ENCODE measurements at places on chromosomes 6 and 20.

DNA sequence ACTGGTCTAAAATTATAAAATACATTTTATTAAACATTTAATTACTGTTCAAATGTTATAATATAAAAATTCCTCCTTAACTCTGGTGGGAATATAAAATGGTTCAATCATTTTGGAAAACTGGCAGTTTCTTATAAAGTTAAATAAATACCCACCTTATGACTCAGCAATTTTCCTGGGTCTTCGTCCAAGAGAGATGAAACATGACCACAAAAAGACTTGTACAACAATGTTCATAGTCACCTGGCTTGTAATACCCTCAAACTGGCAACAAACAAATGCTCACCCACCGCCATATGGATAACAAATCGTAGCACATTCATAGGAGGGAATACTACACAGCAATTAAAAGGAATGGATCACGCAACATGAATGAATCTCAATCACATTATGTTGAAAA, 66.0 kb upstream of the RIN2 start:
- no peak for DNase-seq

DNA sequence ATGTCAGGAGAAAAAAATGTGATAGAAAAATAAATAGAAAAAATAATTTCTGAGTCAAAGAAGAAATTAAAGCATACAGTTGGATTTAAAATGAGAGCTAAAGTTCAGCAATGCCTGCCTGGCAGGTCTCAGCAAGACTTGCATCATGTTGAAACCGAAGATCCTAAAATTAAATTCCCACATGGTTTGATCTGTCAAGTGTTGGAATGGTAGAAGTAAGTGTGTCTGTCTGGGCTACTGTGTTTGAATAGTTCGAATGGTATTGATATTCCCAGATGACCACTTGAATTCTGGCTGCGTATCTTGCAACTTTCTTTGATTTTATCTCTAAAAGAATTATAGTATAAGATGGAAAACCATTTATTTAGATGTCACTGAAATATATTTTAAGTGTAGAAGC, 1349.6 kb downstream of the EPHA7 start:
- DNase-seq = no peak

DNA sequence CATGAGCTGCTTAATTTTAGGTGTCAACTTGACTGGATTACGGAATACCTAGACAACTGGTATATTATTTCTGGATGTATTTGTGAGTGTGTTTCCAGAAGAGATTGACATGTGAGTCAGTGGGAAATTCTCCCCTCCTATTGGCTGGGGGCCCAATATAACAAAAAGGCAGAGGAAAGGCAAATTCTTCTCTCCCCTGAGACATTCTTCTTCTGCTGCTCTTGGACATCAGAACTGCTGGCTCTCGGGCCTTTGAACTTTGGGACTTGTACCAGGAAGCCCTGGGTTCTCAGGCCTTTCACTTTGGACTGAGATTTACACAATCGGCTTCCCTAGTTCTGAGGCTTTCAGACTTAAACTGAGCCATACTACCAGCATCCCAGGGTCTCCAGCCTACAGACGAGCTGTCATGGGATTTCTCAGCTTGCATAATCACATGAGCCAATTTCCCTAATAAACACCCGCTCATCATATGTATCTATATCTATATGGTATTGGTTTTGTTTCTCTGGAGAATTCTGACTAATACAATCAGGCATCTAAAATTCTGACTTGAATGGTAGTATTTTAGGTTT, 7.6 kb upstream of the BTN3A3 start:
- DNase-seq = no peak

- no peak for DNase-seq
Observed at GRCh38 chr20:46062151-46062550, 27.6 kb downstream of the NCOA5 start.

- no peak for DNase-seq
Observed at GRCh38 chr6:157459327-157459726, 78.3 kb downstream of the ZDHHC14 start.

DNA sequence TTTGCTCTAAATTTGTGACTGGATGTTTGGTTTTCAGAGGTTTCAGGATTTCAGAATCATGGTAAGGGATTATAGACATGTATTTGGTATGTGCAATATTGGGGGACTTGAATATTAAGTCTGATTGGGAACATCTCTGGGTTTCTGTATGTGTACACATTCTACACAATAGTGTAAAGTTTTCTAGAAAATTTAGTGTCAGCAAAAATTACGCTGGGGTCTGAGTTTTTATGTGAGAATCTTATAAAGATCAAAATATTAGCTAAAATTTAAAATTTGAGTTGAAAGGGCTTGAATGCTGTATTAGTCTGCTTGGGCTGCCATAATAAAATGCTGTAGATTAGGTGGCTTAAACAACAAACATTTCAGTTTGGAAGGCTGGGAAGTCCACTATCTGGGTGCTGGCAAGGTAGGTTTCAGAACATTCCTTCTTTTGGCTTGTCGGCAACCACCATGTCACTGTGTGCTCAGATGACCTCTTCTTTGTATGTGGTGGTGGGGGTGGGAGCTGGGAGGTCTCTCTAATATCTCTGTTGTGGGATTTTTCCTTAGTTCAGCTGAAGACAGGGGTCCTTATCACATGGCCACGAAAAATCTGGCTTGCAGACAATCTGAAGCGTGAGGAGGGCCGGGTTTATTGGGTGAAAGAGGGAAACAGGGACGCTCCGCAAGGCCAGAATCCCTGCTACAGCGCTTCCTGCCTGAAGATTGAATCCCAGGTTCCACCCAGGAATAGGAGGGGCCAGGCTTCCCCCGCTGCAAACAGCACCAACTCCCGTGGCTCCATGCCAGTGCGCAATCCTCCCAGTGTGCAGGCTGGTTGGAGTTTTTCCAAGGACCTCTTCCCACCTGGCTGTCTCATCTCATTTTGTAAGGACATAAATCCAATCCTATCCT, 299.7 kb downstream of the PLCB1 start:
- DNase-seq = no peak

DNA sequence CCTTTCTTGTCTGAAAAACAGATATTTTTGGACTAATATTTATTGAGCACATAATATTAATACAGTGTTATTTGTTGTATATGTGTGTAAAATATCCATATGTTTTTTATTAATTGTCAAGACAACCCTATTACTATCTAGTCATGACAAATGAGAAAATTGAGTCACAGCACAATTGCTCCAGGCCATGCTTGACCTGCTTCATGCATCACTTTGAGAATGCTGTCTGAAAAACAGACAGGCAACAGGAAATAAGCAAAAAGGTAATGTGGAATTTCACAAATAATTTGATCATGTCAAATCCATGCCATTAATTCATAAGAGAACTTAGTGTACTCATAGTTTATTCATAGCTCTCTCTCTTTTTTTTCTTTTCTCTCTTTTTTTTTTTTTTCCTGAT, 246.5 kb downstream of the RIMS1 start:
- DNase-seq = no peak

- DNase-seq = no peak
Observed at GRCh38 chr6:170555305-170555704, 1.1 kb downstream of the TBP start.

- no peak for DNase-seq
Observed at GRCh38 chr20:3014179-3014578, 29.2 kb upstream of the GNRH2 start.

DNA sequence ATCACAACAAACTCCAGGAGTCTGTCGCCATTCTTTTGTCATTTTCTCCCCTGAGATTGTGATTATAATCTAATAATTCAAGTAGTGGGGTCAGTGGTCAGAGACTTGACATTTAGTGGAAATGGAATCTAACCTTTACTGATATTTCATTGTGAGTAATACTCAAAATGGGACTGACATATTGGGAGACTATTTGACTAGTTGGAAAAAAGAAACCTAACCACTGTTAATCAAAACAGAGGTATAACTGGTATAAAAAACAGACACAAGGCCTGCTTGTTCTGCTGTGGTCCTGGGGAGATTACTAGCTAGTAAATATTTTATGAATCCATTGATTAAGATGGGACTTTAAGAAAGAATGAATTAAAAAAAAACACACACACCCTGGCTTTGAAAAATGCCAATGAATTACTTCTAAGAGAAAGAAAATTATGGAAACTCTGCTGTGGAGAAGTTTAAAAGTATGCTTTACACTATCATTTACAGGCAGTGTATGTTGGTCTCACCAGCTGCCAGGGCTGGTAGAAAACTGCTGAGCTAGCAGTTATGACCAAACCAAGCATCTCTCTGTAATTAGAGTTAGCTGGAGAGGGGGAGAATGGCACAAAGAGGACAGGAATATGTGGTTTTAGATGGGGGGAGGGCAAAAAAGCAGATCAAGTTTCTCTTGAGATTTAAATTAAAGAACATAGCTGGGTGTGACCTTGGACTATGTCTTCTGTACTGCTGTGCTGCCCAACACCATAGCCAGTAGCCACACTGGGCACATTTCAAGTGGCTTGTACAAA, 103.7 kb downstream of the FYN start:
- no peak for DNase-seq

DNA sequence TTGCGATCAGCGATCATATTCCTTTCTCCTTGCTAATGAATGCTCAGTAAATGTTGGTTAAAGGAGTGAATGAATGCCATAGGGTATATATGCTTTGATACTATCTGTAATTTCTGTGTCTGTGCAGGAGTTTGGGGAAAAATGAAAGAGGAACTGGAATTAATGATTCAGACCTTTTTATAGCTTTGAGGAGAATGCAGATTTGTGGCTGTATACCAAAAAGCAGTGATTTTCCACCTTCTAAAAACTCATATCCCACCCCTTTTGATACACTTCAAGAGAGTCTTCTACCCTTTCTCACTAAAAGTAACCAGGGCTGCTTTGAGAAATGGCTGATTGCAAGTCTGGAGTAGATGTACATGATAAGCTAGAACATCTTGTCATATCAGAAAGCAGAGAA, 26.6 kb upstream of the SUMO4 start:
- DNase-seq = no peak

DNA sequence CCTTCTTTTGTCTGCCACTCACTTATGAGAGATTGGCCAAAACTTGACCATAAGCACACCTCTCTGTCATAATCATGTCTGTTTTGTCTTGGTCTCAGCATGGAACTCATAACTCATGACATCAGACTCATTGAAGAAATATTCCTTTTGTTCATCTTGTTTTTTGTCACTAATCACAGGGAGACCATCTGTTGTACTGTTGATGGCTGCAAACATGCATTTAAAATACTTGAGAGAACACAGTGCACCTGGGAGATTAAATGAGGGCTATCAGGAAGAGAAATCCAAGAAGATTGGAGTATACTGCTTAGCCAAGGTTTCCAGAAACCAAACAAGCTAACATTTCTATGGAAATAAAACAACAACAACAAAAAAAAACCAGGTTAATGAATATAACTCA, 689.7 kb downstream of the EPM2A start:
- DNase-seq = no peak

DNA sequence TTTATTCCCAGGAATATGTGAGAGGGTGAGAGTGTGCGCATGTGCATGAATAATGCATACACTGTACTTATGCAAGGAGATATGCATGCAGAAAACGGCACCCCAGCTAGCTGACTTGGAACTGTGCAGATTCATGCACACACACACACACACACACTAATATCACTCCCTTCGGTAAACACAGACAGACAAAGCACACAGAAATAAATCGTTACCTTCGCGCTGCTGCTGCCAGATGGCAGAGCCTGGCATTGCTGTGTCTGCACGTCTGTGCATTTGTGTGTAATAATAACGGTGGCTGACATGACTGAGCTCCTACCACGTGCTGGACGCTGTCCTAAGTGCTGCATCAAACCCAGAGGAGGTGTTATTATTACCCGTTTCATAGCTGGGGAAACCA, 36.8 kb downstream of the PREX1 start:
- DNase-seq = no peak

GRCh38 chr6:20931093-20931492, 396.8 kb downstream of the CDKAL1 start:
- DNase-seq = no peak

GRCh38 chr6:31680226-31681134, at the start of gene LY6G5C:
Gene LY6G5C, minus strand, starts transcription at chr6:31681067. Its CDS starts 694 bp downstream, at chr6:31680373.
- DNase-seq = no peak

GRCh38 chr20:39111359-39112177, 149.4 kb downstream of the DHX35 start:
- no peak for DNase-seq

DNA sequence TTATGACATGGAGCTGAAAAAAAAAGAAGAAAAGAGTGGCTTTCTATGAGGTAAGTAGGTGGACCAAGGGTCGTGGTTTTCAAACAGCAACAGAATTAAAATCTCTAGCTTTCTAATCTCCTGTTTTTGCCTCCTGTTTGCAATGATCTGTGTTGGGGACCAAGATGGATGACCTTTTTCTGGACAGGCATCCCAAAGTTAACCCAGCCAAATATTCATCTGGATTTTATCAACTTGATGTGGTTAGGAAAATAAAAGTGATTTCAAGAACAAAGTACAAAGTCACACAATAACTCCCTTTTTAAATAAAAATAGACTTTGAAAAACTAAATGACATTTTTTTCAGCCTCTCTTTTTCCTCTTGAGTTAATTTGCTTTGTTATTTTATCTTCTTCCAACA, 282.1 kb upstream of the PRDM1 start:
- no peak for DNase-seq

DNA sequence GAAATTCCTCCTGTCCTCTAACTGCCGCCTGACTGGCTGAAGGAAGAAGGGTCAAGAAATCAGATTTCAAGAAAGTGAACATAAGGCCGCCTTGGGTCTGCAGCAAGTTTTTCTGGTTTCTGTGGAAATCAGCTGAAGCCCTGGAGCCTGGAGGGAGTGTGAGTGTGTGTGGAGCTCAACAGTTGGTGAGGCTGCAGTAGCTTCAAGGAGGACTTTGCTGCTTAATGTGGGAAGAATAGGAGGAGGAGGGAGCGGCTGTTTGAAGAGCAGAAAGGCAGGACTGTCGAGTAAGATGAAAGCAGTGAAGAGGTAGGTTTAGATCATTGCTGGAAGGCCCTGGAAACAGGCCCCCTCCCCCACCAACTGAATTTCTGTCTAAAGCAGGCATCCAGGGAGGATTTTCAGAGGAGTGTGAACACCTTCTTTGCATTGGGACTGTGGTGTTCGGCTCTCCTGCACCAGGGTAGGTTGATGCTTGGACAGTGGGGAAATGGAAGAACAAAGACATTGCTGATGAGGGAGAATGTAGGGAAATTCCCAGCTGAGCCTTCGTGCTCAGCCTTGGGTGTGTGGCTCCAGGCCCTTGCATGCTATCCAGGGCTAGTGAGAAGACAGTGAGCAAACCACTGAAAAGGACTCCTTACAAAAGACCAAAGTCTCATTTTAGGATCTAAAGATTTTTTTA, 79.5 kb upstream of the VSTM2L start:
- no peak for DNase-seq

GRCh38 chr20:36167902-36168503, 13.5 kb downstream of the EPB41L1 start:
- no peak for DNase-seq

DNA sequence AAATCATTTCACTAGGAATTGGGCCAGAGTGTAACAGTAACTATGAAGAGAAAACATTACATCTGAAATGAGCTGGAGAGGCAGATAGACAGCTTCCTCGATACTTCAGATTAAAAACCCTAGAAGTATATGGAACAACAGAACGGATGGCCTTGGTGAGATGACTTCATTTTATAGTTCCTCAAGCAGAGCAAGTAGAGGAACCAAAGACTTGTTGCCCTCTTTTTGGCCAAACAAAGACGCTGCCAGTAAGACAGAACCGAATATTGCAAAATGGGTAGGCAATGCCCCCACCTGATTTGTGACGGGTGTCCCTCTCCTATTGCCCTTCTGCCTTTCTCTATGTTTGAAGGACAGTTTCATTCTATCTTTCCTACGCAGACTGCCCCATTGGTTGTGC, 53.5 kb downstream of the AGPAT4 start:
- DNase-seq = no peak
